Heart left ventricle (tissue), 16 donors: ENCODE measurements at places on chromosomes 12 and 14. TPM values are rescaled to one million over a fixed set of nuclear protein-coding genes. Genes with fewer than 3 reads are reported as not detected.

RASSF8 gene
- total RNA-seq: 20.6 TPM

DNA sequence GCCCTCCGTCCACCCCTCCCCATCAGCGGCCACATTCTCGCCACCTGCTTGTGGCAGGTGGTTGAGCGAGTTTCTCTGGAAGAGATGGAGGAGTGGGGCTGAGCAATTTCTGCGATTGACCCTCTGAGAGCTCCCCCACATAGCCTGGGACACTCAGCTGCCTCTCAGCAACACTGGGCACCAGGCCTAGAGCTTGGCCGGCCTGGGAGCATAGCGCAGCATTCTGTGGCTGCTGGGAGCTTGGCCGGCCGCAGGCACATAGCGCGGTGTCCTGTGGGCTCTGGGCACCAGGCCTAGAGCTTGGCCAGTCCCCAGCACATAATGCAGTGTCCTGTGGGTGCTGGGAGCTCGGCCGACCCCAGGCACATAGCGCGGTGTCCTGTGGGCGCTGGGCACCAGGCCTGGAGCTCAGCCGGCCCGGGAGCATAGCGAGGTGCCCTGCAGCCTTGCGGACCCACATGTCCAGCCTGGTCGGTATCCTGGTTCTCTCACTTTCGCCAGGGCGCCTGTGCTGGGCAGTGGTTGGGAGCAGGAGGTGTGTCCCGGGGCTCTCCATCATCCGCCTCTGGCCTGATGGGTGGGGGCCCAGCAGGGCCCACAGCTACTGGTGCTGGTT is 43.8 kb downstream of the LRCOL1 start:
- DNase-seq: no peak

DNA sequence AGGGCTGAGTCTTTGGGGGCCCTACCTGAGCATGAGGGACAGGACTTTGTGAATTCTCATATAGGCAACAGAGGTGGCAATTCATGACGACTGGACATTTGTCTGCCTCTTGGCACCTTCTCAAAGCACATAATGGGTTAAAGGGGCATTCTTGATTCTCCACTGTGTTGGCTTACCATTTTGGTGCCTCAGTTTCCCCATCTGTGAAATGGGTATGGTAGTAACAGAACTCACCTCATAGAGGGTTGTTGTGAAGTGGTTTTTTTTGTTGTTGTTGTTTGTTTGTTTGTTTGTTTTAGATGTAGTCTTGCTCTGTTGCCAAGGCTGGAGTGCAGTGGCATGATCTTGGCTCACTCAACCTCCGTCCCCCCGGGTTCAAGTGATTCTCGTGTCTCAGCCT is 106.0 kb downstream of the CHST11 start:
- DNase-seq: no peak

GRCh38 chr14:58327019-58327418 is 28.7 kb downstream of the ARID4A start:
- no peak for DNase-seq
